ENCODE measurements at places on chromosomes 1 and 21. TPM values are rescaled to one million over a fixed set of nuclear protein-coding genes. Genes with fewer than 3 reads are reported as not detected.

DNA sequence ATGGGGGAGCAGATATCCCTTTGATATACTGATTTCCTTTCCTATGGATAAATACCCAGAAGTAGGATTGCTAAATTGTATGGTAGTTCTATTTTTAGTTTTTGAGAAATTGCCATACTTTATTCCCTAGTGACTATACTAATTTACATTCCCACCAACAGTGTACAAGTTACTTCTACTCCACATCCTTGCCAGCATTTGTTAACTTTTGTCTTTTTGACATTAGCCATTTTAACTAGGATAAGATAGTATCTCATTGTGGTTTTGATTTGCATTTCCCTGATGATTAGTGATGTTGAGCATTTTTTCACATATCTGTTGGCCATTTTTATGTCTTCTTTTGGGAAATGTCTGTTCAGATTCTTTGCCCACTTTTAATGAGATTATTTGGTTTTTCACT, 620.6 kb upstream of the CAMK1G start:
- DNase-seq, result no peak

DNA sequence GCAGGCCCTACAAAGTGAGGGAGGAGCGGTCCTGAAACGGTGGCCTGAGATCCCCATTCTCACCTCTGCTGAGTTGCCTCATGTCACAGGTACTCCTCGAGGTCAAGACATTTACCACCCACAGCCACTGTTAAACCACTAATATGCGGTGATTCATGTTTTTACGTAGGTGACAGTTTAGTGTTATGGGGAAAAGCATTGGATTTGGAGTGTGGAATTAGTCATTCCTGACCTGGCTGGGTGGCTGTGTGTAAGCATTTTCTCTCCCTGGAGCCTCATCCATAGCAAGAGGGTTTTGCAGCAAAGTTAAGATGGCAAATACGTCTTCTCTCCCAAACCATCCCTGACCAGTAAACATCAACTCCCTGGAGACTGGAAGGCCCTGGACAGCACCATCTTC, 57.8 kb upstream of the KCNJ6 start:
- DNase-seq, result no peak

DNA sequence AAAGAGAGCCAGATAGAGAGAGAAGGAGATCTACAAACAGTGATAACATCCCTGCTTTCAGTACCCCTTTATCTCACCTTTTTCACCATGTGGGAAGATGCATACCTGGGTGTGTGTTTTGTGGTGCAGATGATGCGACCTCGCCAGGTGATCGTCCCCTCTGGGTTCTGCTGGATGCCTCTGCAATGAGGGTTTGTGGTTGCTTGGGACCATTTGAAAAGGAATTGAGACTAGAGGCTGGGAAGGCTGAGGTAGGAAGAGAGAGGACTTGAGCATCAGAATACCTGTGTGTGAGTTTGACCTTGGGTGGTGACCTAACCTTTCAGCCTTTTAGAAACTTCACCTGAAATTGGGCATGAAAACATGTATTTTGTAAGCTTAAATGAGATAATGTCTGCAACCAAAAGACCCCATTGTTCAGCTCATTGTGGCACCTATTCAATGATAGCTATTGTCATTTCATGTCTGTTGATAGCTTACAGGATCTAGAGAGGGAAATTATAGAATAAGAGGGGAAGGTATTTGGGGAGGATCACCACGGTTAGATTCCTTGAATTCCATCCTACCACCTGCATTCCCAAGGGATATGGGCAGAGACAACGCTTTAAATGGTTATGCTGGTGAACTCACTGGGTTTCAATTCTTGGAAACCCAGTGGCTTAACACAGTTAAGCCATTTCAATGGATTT, 125.7 kb downstream of the IGSF21 start:
- no peak for DNase-seq

- no peak for DNase-seq
These were observed 1.3 kb downstream of the CADM3 start for GRCh38 chr1:159172614-159173291.

GRCh38 chr1:226722240-226722900, 16.7 kb downstream of the ITPKB start:
- no peak for DNase-seq

GRCh38 chr21:36615274-36615964, 83.5 kb upstream of the SIM2 start:
- DNase-seq, result no peak

- DNase-seq, result no peak
These were observed at the start of gene PGLYRP3 for GRCh38 chr1:153312570-153313186. PGLYRP3 (minus strand) TSS chr1:153312952; CDS start chr1:153310665, 2,287 bp downstream.

- DNase-seq, result no peak
These were observed 71.0 kb downstream of the NENF start for GRCh38 chr1:212503714-212504113.

- DNase-seq, result peak; percentile 54
These were observed 196.0 kb downstream of the CRB1 start for GRCh38 chr1:197464044-197464443.

GRCh38 chr1:111249960-111250359, 22.4 kb downstream of the CHI3L2 start:
- no peak for DNase-seq

SMCP gene
- not detected for polyA plus RNA-seq

DNA sequence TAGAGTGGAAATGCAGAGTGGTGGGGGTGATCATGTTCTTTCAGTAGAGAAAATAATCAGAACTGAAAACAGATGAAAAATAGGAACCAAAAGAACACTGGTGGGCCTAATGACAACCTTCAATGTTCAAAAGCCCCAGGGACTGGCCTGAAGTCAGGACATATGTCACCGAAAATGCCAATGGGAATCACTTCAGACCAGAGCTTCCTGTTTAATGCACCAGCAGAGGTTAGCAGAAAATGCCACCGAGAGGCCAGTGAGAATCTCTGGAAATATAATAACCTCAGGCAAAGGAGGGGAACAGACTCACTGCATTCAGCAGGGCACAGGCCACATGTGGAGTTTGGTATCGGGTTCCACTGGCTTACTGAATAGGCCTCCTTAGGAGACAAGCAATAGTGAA, 15.9 kb upstream of the CD58 start:
- DNase-seq, result no peak

DNA sequence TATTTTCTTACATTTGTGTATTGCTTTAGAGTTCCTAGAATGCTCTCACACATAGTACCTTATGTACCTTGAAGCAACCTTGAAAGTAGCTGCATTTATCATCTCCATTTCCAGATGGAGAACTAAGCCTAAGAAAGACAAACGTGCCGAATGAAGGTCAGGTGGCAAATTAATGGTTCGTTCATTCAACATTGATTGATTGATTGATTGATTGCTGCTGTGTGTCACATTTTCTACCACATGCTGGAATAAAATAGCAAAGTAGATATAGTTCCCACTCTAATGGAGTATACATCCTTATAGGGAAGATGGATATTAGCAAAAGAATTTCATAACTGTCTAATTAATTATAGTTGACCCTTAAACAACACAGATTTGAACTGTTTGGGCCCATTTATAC, 172.2 kb downstream of the SDCCAG8 start:
- DNase-seq, result no peak

- DNase-seq, result peak; percentile 84
These were observed 21.4 kb downstream of the SEC16B start for GRCh38 chr1:177948336-177948972.

GRCh38 chr1:116259663-116260062, 113.4 kb upstream of the ATP1A1 start:
- DNase-seq, result no peak

GRCh38 chr1:89361681-89362080, 2.2 kb upstream of the GBP6 start:
- no peak for DNase-seq

DNA sequence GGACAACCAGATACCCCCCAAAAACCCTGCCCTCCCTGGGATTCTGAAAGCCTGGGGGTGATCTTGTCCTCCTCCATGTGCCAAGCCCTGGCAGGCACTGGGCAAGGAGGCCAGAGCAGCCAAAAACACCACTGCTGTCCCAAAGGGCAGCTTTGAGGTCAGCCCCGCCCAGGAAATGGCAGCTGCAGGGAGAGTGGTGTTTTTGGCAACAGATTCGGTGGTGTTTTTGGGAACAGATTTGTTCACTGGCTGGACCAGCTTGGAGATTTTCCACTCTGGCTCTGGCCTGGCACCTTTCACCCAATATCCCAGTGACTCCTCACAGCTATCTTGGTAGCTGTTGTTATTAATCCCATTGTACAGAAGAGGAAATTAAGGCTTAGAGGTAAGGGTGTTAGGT, 34.7 kb downstream of the LRP8 start:
- no peak for DNase-seq

DNA sequence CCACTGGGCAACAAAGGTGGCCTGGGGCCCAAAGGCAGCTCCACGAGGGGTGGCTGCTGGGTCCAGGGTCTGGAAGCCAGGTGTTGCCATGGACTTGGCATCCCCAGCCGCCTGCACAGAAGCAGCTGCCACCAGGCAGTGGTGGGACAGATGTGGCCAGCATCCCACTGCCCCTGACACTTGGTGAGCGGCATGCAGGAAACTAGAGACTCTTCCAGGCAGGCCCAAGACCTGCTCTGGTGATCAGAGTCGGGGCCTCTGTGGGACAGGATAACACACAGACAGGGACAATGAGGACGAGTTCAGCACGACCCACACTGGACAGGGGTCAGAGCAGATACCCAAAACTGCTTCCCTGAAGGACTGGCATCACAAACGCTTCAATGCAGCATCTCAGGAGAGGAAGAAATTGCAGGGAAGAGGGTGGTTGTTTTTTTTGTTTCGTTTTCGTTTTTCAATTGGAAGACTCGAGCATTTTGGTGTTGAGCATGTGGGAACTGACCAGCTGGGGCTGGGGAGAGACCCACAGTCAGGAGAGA, 34.1 kb upstream of the RNF187 start:
- DNase-seq, result no peak

PDC gene
- 0.35 TPM for polyA plus RNA-seq

DNA sequence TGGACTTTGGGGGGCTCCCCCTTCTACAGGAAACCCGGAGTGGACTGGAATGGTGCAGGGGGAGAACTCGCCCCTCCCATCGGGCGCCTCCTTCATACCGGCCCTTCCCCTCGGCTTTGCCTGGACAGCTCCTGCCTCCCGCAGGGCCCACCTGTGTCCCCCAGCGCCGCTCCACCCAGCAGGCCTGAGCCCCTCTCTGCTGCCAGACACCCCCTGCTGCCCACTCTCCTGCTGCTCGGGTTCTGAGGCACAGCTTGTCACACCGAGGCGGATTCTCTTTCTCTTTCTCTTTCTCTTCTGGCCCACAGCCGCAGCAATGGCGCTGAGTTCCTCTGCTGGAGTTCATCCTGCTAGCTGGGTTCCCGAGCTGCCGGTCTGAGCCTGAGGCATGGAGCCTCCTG, at the start of gene TNFRSF14:
TNFRSF14 (plus strand) TSS at position 95 of the 401 bp plus-strand sequence; CDS start at position 389, 294 bp downstream.
- no peak for DNase-seq

FAM177B gene
- polyA plus RNA-seq, result not detected

DNA sequence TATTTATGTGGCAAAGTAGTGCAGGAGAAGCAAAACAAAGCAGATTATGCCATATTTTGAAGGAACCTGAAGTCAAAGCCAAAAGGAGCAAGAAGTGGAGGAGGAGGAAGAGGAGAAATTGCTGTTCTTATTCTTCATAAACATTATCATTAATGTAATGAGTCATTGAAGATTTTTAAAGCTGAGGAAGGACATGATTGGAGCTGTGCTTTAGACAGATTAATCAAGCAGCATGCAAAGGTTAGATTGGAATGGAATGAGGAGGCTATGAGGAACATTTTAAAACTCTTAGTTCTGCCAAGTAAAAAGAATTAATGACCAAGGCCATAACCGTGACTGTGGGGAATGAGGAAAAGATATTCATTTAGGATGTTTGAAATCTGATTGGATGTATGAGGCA, 33.0 kb upstream of the HSD17B7 start:
- no peak for DNase-seq

- DNase-seq, result no peak
These were observed 161.8 kb downstream of the DPYD start for GRCh38 chr1:97759078-97759477.

GRCh38 chr1:119326251-119326650, 42.3 kb upstream of the HAO2 start:
- no peak for DNase-seq

DNA sequence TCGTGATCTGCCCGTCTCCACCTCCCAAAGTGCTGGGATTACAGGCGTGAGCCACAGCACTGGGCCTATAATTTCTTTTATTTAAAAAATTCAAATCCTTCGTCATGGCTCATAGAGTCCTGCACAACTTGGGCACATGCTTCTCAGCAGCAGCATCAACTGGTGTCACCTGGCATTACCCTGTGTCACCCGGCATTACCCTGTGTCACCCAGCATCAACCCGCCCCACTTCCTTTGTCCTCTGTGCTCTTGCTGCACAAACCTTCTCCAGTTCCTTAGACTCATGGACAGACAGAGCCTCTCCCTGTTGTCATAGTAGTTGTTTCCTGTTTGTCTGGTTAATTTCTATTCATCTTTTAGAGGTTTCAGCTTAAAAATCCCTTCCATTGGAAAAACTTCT, 121.2 kb upstream of the SERBP1 start:
- no peak for DNase-seq

PLD5 gene
- 1.2 TPM for polyA plus RNA-seq

DNA sequence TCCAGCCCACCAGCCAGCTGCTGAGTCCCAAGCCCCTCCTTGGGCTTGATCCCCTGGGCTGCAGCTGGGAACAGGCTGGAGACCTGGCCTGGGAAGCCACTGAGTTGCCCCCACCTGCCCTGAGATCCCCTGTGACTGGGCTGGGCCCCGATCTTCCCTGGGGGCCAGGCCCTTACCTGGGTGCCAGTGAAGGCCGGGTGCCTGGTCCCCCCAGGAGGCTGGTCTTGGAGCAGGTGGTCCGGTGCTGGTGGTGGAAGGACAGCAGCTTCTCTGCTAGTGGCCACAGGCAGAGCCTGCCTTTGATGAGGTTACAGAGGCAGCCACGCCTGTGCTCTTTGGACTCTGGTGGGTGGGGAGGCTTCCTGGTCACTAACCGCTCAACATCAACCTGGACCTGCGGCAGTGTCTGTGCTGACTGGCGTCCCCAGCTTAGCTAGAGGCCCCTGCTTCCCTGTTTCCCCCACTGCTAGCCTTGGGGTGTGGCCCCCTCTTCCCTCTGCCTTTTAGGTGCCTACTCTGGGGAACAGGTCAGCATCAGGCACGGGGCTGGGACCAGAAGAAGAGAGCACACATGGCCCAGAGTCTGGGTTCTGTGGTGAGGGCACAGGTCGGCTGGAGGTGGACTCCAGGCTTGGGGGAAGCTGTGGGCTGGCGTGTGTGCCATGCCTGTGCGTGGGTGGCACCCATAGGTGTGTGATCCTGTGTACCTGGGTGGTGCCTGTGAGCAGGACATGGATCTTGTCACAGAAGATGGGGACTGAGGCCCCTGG, at the start of gene EPS8L3:
EPS8L3 (minus strand) TSS at position 278 of the 770 bp plus-strand sequence. CDS start 2,174 bp downstream, outside the sequence.
- no peak for DNase-seq

DNA sequence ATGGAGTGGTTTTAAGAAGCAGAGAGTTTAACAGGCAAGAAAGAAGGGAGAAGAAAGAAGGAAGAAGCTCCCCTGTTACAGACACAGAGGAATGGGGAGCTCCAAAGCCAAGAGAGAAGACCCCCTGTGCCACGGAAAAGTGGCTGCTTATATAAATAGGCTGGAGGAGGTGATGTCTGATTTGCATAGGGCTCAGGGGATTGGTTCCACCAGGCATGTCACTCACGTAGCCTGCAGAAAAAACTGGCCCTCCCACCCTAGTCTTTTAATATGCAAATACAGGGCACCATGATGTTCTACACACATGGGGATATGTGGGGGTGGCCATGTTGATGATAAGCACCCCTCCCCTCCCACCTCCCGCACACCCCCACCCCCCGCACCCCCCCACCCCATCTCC, 99.6 kb downstream of the ETS2 start:
- DNase-seq, result no peak

Data from left kidney (tissue), 8 donors.